ENCODE measurements at places on chromosomes 13 and 19. TPM values are rescaled to one million over a fixed set of nuclear protein-coding genes. Genes with fewer than 3 reads are reported as not detected.

The KCNN4 gene
- total RNA-seq = 157 TPM

The IFNL1 gene
- total RNA-seq = not detected

The COX6B2 gene
- total RNA-seq = 0.08 TPM

The LYL1 gene
- total RNA-seq = 5.5 TPM

The LYPD5 gene
- 1.0 TPM for total RNA-seq

The RPS15 gene
- 1,967 TPM for total RNA-seq

The CYP4F8 gene
- not detected for total RNA-seq

The CYP4F2 gene
- 0.42 TPM for total RNA-seq

The SOX1 gene
- total RNA-seq = not detected

The BCAM gene
- 18.4 TPM for total RNA-seq

The EFNA2 gene
- not detected for total RNA-seq

The INSR gene
- total RNA-seq = 13.8 TPM

The WIZ gene
- total RNA-seq = 34.7 TPM

The ONECUT3 gene
- not detected for total RNA-seq

The TEX29 gene
- total RNA-seq = not detected

The ZNF570 gene
- 6.9 TPM for total RNA-seq

The UGGT2 gene
- total RNA-seq = 38.6 TPM

The DOCK6 gene
- 12.0 TPM for total RNA-seq

The PCDH20 gene
- 2.5 TPM for total RNA-seq

The LRRC63 gene
- 0.13 TPM for total RNA-seq

The SLC7A1 gene
- 38.4 TPM for total RNA-seq

The GPC5 gene
- total RNA-seq = 1.2 TPM

The SHC2 gene
- total RNA-seq = 2.1 TPM

The CEACAM1 gene
- total RNA-seq = 0.30 TPM

The LIM2 gene
- not detected for total RNA-seq

The FAAP24 gene
- total RNA-seq = 5.7 TPM

The TNFRSF19 gene
- 21.4 TPM for total RNA-seq

All from A375 (cell line).